Body of pancreas (tissue), 4 donors: ENCODE measurements at places on chromosomes 7 and 10. TPM values are rescaled to one million over a fixed set of nuclear protein-coding genes. Genes with fewer than 3 reads are reported as not detected.

- no peaks in the 10 kb centered on the region for H3K27me3 ChIP-seq
- H3K4me1 ChIP-seq = no peaks in the 10 kb centered on the region
- H3K36me3 ChIP-seq = no peaks in the 10 kb centered on the region
- H3K27ac ChIP-seq = no peak overlapping the region
- no peak overlapping the region for H3K4me3 ChIP-seq
- peak; percentile 57 for DNase-seq
Observed at GRCh38 chr10:36254199-36254598, 612.1 kb upstream of the FZD8 start.

GRCh38 chr10:51905032-51905431 is 205.6 kb upstream of the CSTF2T start:
- H3K36me3 ChIP-seq = no peaks in the 10 kb centered on the region
- H3K4me1 ChIP-seq = no peaks in the 10 kb centered on the region
- no peaks in the 10 kb centered on the region for H3K27me3 ChIP-seq
- no peak overlapping the region for H3K27ac ChIP-seq
- H3K4me3 ChIP-seq = no peak overlapping the region
- DNase-seq = no peak

CPN1 gene
- not detected for total RNA-seq

GRCh38 chr7:1856888-1857441 is 186.9 kb downstream of the ELFN1 start:
- DNase-seq = peak; percentile 6
- no peaks in the 10 kb centered on the region for H3K4me1 ChIP-seq
- H3K4me3 ChIP-seq = no peak overlapping the region
- H3K36me3 ChIP-seq = no peaks in the 10 kb centered on the region
- no peaks in the 10 kb centered on the region for H3K27me3 ChIP-seq

SAMD9L gene
- total RNA-seq = 5.4 TPM

GRCh38 chr7:134328900-134329299 is 12.2 kb upstream of the SLC35B4 start:
- H3K36me3 ChIP-seq = no peaks in the 10 kb centered on the region
- H3K4me1 ChIP-seq = peaks cover 8% of the 10 kb centered on the region
- no peak overlapping the region for H3K4me3 ChIP-seq
- H3K27me3 ChIP-seq = no peaks in the 10 kb centered on the region
- no peak overlapping the region for H3K27ac ChIP-seq

SHH gene
- 0.78 TPM for total RNA-seq

PDK4 gene
- 234 TPM for total RNA-seq

DNA sequence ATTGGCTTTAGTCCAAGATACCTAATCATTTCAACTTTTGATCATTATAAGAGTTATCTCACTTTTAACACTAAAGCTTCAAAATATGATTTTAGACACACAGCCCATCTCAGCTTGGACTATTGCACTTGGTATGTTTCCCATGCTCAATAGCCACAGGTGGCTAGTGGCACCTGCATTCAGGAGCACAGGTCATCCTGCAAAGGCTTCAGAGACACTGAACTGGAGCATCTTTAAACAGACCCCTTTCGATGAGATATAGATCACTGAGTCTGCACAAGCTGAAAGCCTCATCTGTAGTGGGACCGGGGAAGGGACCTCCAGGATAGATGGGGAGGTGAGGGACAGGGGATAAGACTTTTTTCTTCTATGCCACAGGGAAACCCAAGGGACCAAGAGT is 48.5 kb upstream of the TARP start:
- H3K4me1 ChIP-seq = no peaks in the 10 kb centered on the region
- no peaks in the 10 kb centered on the region for H3K27me3 ChIP-seq
- no peak for DNase-seq
- no peaks in the 10 kb centered on the region for H3K36me3 ChIP-seq
- H3K27ac ChIP-seq = no peak overlapping the region

GRM8 gene
- total RNA-seq = 2.3 TPM
